ENCODE measurements at places on chromosomes 2 and 18.

DNA sequence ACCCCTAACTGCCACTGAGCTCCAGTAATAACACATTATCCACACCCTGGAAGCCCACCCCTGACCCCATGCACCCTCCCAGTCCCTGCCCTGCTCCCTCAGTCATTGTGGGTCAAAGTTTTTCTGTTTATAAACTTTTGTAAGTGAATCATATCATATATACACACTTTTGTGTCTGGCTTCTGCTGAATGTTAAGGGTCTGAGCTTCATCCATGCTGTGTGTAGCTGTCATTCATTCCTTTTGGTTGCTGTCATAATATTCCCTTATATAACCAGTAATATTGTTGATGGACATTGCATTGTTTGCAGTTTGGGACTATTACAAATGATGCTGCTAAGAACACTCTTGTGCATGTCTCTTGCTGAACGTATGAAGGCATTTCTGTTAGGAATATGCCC is 14.5 kb downstream of the CNNM4 start:
- DNase-seq: peak; percentile 8

GRCh38 chr18:24923138-24923537 is 428.8 kb downstream of the ZNF521 start:
- no peak for DNase-seq

DNA sequence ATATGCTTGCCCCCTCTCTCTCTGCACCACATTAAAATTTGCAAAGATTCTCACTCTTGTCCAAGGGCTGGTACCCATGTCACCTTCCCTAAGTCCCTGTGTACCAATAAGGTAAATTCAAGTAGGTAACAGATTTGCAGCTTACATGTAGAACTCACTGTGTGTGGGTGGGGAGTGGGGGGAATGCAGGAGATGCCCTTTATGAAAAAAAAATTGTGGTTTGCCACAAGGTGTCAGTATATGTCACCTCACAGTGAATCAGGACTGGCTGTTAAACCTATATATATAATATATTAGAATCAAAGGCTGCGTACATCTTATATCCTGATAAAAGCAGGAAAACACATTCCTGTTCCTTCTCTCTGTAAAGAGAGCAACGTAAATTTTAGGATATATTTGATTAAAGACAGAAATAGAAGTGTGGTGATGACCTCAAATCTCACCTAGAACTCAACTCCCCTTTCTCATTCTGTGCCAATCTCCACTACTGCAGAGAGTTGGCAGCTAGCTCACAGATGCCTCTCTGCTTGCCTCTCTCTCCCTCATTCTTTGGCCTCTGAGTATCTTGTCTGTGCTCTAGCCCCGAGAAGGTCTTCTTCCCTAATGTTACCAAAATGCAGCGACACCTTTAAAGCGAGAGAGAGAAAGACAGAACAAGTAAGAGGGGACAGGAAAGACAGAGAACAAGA is 536 bp downstream of the XDH start:
- peak; percentile 39 for DNase-seq

DNA sequence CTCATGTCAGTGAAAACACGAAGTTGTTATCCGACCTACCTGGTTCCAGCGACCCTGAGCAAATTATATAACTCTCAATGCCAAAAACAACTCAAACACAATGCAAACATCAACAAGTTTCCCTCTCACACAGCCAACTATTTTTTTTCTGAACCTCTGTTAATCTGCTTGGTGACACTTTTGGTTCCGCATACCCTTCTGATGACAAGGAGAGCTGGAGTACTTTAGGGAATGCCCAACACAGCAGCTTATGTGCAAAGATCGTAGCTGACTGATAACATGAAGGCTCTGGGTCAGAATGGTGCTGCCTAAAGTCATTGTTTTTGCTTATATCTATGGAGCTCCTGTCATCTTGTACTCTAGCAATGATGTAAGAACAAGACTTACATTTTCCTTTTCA is 72.7 kb upstream of the CCDC68 start:
- no peak for DNase-seq

DNA sequence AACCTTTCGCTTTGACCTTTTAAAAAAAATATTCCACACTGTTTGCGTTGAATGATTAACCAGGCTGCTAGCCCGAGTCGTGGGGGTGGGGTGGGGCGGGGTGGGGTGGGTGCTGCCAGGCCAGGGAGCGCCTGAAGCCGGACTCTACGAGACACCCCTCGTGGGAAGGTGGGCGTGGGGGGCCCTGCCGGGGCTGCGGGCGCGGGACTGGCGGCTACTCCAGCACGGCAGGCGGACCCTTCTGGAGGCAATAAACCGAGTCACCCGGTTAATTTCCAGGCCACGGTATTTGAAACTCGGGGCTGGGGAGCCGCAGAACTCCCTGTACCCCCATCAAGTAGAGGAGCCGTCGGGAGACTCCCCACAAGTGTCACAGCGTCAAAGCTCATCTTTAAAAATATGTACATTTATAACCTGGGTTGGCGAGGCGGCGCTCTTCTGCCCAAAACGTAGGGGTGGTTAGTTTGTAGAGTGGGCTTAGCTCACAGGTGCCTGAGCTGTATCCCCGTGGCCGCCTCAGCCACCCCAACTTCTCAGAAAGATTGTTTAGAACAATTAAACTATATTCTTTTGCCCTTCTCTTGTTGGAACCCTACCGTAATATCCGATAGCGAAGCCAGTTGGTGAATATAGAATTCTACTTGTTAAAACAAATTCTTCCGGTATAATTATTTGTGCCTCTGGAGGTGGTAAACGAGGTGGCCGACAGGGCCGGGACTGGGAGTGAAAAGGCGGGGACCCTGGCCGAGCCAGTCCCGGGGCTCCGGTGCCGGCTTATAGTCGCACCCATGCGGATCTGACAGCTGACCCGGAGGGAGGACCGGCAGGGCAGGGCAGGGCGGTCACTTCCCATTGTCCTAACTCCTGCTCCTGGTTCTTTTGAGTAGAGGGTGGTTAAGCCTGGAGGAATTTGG is 1.4 kb downstream of the B3GNT2 start:
- DNase-seq: peak; percentile 52

DNA sequence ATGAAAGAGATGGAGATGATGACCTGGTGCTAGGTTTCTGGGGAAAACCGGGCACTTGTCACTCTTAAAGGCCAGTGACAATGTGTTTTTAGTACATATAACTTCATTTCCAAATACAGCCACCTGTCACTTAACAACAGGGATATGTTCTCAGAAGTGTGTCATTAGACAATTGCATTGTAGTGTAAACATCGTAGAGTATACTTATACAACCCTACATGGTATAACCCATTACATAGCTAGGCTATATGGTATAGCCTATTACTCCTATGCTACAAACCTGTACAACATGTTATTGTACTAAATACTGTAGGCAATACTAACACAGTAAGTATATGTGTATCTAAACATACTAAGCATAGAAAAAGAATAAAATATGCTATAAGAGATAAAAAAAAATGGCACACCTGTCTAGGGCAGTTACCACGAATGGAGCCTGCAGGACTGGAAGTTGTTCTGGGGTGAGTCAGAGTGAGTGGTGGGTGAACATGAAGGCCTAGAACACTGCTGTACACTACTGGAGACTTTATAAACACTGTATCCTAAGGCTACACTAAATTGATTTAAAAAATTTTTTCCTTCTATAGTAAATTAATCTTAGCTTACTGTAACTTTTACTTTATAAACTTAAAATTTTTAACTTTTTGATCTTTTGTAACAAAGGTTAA is 123.2 kb downstream of the THADA start:
- DNase-seq: peak; percentile 50

DNA sequence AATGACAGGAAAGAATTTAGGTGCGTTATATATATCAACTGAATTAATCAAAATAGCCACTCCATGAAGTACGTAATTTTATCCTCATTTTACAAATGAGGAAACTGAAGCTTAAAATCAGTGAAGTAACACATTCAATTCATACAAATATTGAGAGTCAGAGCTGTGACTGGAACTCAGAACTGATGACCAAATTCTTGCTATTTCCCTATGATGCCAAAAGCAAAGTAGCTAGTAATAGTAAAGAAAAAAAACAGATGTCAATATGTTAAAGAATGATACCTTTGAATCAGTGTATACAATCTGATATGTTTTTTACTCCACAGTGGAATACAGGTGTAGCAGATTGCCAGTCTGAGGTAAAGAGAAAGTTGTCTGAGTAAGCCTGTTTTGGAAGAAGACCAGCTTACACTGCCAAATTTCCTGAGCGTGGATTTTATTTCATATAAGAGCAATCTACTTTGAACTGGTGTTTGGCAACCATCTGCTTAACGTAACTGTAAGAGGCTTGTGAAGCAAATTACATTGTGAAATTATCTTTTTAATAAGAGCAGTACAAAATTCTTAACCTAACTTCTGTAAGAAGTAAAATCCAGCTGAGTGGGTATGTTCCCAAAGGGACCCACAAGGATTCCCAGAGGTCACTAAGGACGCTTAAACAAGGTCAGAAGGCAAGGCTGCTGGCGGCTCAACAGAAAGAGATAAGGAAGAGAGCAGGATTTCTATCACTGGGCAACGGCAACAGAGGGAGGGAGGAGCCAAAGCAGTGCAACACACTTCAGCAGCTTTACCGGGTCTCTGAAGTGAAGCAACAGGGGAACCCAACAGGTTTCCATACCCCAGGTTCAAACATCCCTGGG is 85.6 kb downstream of the IKZF2 start:
- no peak for DNase-seq

- DNase-seq: no peak
Measured at GRCh38 chr2:121044412-121044811, 240.6 kb downstream of the TFCP2L1 start.

DNA sequence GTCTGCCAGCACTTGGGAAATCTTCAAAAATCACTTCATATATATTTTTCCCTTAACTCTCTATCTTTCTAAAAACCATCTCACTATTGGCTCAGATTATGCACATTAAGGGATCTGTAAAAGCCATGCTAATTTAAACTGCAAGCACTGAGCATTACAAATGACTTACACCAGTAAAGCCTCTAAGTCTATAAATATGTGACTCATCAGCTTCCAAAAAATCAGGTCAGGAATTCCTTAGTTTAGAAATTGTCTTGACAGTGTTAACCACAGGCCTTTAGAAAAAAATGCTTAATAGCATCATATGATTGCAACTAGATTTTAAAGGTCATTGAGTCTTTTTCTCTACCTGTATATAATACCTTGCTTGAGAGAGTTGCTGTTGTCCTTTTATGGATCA is 1113.6 kb upstream of the PIK3C3 start:
- DNase-seq: peak; percentile 45

- DNase-seq: no peak
Measured at GRCh38 chr18:77234504-77235365, 14.9 kb upstream of the GALR1 start.

DNA sequence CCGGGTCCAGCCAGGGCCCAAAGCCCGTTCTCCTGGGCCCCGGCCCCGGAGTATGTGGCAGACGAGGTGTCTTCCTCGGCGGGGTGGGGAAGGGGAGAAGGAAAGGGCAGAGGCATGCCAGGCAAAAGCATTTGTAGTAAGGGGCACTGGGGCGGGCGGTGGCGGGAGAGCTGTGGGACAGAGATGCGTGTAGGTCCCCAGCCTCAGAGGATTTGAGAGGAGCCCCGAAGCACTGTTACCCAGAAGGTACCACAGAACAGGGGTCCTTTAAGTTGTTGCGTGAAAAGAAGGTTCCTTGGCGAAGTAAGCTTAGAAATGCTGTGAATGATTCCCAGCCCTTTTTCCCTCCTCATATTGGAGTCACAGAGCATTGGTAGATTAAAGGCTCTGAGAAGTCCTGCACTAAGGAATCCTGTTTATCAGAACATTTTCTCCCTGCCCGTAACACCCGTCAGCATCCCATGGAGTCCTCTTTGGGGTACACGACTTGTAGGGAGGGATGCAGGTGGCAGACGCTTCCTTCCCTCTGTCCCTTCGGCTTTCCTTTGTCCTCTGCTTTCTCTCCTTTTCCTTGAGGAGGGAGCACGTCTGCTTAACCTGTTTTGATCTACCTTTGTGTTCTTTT is 12.5 kb downstream of the GAREM2 start:
- no peak for DNase-seq

DNA sequence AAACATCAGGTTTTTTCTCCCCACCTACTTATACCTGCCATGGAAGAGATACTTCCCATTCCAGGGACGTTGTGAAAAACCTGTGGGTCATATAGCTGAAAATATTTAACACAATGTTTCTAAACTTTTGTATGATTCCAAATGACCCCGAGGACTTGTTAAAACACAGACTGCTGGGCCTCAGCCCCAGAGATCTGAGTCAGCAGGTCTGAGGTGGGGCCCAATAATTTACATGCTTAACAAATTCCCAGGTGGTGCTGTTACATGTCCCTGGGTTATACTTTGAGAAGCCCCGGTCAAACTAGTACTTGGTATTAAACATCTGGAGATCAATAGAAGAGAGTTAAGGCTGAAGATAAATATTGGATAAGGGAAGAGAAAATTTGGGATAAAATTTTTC is 71.4 kb upstream of the FRZB start:
- no peak for DNase-seq

DNA sequence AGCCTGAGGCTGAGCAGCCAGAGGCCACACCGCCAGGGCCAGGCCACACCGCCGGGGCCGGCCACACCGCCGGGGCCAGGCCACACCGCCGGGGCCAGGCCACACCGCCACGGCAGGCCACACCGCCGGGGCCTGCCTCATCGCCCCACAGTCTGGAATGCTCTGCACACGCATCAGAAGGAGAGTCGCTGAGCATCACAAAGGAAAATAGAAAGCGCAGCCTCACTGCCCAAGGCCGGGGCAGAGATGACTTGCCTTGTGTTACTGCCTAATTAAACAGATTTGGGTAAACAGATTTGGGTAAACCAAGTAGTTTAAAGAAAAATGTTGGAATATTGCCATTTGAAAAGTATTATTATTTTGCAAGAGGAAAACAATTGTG is 10.4 kb upstream of the NFATC1 start:
- no peak for DNase-seq

- DNase-seq: no peak
Measured at GRCh38 chr2:146826388-146826787, 1018.4 kb upstream of the ACVR2A start.

DNA sequence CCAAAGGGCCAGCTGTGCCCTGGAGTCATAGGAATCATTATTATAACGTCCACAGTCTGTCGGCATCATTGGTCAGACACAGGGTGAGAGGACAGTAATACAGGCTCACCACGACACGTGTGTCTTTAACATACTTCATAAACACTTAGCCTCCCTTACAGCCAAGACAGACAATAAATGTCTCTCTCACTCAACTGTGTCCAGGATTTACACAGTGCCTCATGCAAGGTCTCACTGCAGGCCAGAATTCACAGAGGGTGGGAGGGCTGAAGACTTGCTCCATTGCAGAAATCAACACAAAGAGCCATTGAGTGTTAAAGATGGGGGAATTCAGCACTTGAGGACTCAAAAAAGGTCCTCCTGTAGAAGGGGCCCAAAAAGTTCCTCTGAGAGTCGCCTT is 210.5 kb downstream of the BCL2 start:
- no peak for DNase-seq

DNA sequence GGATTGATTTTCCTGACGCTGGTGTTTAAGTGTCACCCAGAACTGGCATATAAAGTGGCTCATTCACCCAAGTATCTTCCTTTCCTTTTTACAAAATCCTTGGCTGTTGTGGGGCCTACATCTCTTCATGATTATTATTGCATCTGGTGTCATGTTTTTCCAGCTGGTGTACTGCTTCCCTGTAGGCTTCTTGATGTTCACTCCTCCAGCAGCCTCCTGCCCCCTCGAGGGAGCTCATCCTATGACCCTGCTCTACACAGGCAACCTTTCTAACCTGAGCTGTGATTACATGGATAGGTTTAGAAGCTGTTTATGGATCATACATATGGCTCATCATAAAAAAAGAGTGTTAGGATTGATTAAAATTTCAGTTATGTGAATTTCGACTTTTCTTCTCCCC is 12.4 kb upstream of the AGPS start:
- DNase-seq: no peak

GRCh38 chr2:105796791-105797190 is 52.1 kb downstream of the NCK2 start:
- no peak for DNase-seq

- DNase-seq: no peak
Measured at GRCh38 chr2:148615381-148615841, 29.1 kb upstream of the EPC2 start.
